GM12865 (cell line): ENCODE measurements at places on chromosomes 6 and 20.

GRCh38 chr6:2007165-2007564 is 238.2 kb downstream of the GMDS start:
- DNase-seq: no peak

DNA sequence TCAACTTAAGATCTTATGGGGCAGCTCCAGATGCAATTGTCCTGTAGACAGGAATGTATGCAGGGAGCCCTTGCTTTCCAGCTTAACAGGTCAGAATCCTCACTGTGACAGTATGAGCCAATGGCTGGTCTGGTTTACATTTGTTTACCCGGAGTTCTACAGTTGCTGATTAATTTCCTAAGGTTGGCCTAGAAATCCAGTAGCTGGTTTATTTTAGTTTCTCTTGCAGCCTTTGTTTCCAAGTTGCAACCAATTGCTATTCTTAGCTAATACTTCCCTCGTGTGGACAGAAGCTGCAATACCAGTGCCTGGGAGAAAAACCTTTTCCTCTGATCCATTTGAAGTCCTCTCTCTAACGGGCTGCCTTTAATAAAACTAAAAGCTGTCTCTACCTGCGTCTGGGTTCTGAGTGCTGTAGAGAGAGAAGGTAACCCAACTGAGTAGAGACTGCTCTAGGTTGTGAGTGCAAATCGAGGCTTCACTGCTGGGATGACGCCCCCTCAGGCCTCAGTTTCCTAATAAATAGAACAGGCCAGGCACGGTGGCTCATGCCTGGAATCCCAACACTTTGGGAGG is 45.9 kb downstream of the ZNF217 start:
- DNase-seq: peak; percentile 64

- peak; percentile 77 for DNase-seq
Observed at GRCh38 chr6:63685446-63686379, 50.1 kb downstream of the PHF3 start.

DNA sequence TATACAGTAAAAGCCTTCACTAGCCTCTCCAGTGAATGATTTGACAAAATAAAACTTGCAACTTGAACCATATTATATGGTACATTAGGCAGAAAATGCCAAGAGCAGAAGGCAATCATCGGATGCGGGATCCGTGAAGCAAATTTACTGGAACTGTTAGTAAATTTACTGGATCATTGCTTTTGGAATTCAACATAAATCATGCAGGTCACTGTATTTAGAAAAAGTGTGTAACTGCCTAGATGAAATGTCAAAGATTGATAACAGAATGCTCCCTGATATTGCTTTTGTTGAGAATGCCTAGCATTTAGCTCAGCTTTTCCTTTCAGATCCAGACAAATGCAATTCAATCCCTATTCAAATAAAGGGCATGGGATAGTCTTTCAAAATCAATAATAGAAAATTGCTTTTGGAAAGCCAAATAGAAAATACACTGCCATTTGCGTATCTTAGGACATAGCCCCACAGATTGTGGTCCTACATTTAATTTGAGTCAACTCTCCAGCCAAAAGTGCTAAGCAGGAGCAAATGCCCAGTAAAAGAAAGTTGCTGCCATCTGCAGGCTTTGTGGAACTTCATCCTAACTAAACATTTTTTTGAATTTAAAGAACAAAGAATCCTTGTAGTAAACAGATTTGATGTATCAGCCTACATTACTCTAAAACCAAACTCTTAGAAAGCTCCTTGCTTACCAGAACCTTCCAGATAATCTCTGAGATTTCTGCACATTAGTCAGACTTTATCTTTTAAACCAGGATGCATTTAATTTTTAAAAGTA is 109.5 kb upstream of the HSF2 start:
- no peak for DNase-seq

- DNase-seq: no peak
Observed at GRCh38 chr20:46607191-46607848, 43.9 kb downstream of the SLC13A3 start.

GRCh38 chr6:111210194-111210728 is 123.0 kb downstream of the SLC16A10 start:
- peak; percentile 71 for DNase-seq

DNA sequence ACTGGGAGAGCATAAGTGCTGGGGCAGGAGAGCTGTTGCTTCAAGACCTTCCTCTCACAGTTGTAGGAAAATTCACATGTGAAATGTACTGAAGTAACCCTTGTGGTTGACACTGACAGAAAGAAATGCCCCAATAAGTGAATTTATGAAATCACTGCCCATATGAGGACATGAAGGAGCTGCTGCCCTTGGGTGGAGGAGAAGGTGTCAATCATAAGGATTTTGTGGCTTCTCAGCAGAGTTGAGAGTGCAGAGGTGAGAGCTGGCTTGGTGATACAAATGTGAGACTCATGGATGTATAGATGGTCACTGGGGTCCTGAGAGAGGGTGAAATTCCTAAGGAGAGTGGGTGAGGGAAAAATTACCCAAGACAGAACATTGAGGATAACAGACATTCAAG is 33.9 kb upstream of the CMTR1 start:
- DNase-seq: no peak

DNA sequence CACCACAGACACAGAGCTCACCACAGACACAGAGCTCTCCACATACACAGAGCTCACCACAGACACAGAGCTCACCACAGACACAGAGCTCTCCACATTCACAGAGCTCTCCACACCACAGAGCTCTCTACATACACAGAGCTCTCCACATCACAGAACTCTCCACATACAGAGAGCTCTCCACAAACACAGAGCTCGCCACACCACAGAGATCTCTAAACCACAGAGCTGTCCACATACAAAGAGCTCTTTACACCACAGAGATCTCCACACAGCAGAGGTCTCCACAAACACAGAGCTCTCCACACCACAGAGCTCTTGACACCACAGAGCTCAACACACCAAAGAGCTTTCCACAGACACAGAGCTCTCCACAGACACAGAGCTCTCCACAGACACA is 55.8 kb downstream of the ERMARD start:
- no peak for DNase-seq

- no peak for DNase-seq
Observed at GRCh38 chr6:3377536-3378397, 79.1 kb downstream of the SLC22A23 start.

GRCh38 chr6:146928503-146928902 is 275.7 kb upstream of the STXBP5 start:
- DNase-seq: no peak

DNA sequence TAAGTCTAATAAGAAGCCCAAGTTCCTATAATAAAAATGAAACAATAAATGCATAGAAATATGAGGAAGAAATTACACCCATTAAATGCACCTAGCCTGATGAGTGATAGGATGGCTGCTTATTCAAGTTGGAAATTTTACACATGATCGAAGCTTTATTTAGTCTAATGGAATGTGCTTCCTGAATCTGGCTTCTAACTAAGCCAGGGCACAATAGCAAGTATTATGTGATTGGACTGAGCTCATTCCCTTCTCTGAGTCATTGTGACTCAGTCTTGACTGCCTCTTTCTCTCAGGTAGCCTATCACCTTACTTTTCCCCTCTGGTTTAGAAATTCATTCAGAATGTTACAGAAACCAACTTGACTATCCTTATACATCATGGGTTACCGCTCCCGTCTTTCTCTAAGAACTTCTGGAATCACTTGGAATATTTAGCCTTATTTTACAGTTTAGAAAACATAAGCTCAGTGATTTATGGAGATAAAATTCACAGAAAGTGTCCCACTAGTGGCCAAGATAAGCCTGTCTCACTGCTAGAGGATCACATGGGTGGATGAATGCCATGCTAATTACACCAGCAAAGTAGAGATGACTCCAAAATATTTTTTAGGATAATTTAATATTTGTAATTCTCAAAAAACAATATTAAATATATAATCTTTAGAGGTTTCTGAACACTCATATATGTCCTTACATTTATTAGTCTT is 505.3 kb upstream of the JAG1 start:
- no peak for DNase-seq

GRCh38 chr6:971981-972640 is 279.2 kb upstream of the EXOC2 start:
- DNase-seq: no peak

- DNase-seq: peak; percentile 11
Observed at GRCh38 chr6:156336089-156336488, 441.1 kb upstream of the ARID1B start.

- no peak for DNase-seq
Observed at GRCh38 chr20:33472868-33473435, 16.9 kb upstream of the CBFA2T2 start.

- DNase-seq: no peak
Observed at GRCh38 chr20:37630993-37631392, 62.8 kb upstream of the CTNNBL1 start.

DNA sequence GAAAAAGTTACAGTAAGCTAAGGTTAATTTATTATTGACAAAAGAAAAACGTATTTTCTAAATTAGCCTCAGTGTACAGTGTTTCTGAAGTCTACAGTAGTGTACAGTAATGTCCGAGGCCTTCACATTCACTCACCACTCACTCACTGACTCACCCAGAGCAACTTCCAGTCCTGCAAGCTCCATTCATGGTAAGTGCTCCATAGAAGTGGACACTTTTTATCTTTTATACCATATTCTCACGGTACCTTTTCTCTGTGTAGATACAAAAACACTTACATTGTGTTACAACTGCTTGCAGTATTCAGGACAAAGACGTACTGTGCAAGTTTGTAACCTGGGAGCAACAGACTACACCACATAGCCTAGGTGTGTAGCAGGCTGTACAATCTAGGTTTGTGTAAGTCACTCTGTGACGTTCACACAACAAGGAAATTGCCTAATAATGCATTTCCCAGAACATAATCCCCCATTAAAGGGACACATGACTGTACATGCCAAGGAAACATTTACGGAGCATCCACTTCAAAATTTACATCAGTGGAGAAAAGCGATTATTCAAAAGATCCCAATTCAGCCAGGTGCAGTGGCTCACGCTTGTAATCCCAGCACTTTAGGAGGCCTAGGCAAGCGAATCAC is 133.4 kb downstream of the BANF2 start:
- DNase-seq: no peak

DNA sequence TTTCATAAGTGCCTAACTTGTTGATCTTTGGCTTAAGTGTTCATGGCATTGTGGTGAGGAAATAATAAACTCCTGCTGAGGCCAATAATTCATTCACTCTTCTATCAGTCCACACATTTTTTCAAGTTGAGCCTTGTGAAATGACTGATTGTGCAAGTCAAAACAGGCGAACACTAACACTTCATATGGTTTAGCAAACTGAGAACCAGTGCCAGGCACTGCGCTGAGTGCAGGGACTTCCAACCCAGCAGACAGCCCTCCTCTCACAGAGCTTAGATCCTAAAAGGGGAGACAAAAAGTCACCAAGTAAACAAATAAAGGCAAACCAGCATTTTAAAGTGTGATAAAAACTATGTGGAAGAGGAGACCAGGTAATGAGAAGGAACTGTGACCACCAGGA is 435.0 kb downstream of the PTPRT start:
- no peak for DNase-seq

DNA sequence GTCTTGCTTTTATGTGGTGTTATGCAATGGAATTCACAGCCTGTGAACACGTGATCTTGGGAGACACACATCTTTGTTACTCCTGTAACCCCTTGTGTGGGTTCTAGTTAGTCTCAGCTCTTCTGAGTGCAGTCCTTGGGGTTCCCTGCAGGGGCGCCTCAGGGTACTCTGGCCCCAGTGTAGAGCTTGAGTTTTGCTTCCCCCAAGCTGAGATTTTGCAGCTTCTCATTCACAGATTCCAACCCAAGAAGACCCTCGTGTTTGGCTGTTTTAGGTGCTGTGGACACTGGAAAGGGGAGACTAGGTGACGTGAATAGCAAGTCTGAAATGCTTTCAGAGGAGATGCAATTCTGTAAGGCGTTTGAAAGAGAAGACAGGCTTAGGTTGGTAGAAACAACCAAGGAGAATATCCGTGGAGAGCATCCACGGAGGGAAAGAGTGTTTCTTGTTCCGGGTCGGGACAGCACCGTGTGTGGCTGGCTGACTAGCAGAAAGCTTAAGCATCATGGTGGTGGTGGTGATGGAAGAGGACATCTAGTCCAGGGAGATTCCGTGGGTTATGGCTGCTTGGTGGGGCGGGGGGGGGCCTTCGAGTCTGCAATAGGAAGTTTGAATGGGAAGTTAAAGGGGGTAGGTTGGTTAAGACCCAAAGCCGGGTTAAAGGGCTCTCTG is 30.1 kb downstream of the DUSP22 start:
- peak; percentile 86 for DNase-seq

- no peak for DNase-seq
Observed at GRCh38 chr6:159184559-159184958, 15.4 kb downstream of the FNDC1 start.

DNA sequence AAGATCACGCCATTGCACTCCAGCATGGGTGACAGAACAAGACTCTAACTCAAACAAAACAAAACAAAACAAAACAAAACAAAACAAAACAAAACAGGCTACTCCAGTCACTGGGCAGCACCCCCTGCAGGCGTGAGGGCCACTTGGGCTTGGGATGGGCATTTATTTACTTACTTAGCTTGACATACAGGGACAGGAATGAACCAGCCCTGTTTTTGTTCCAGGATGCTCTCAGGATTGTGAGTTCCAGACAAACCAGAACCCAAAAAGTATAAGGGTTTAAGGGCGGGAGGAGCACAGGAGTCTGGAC is 4.0 kb upstream of the PTPN1 start:
- DNase-seq: no peak

DNA sequence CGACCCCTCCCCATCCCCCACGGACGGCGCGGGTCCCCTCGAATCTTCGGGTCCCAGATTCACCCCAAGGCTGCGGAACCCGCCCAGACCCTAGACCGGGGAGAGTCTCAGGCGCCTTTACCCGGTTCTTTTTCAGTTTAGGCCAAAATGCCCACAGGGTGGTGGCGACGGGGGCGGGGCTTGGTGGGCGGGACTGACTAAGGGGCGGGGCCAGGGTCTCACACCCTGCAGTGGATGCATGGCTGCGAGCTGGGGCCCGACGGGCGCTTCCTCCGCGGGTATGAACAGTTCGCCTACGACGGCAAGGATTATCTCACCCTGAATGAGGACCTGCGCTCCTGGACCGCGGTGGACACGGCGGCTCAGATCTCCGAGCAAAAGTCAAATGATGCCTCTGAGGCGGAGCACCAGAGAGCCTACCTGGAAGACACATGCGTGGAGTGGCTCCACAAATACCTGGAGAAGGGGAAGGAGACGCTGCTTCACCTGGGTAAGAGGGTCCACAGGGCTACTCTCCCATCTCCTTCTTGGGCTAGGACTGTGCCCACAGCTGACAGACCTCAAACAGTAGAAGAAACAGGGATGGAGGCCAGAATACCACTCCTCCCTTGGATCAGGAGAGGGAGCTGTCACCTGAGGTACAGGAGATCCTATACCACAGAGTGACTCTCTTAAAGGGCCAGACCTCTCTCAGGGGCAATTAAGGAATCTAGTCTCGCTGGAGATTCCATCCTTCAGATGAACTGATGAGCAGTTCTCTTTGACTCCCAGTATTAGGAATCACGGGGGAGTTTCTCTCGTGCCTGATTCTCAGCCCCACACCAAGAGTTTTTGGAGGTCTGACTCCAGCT is 942 bp downstream of the HLA-E start:
- DNase-seq: peak; percentile 88

- no peak for DNase-seq
Observed at GRCh38 chr6:125212377-125212776, 58.8 kb downstream of the TPD52L1 start.

GRCh38 chr20:12243327-12243726 is 325.6 kb downstream of the BTBD3 start:
- no peak for DNase-seq

- DNase-seq: no peak
Observed at GRCh38 chr20:890666-891057, 25.5 kb downstream of the ANGPT4 start.

- DNase-seq: no peak
Observed at GRCh38 chr6:165968408-165968807, 199.2 kb downstream of the TBXT start.

- DNase-seq: peak; percentile 83
Observed at GRCh38 chr6:11323666-11324452, 91.4 kb upstream of the NEDD9 start.
